Activated T-helper 2 cell treated with anti-CD3 and anti-CD28 coated beads, Interferon-gamma antibody, Interleukin-2, Interleukin-4, amounts not matched to agents 10 μg/mL and 5 μg/mL and 100 μg/mL, durations not matched to agents 14 hours and 24 hours and 36 hours (primary cell): ENCODE measurements at places on chromosomes 1 and 21.

GRCh38 chr1:227900571-227901051 lies 47.1 kb downstream of the WNT9A start:
- no peaks in the 10 kb centered on the region for H3K36me3 ChIP-seq
- DNase-seq = no peak
- H3K4me1 ChIP-seq = no peaks in the 10 kb centered on the region
- H3K27me3 ChIP-seq = no peaks in the 10 kb centered on the region

GRCh38 chr21:25722631-25723030 lies 12.1 kb downstream of the ATP5PF start:
- H3K36me3 ChIP-seq = peaks cover 60% of the 10 kb centered on the region
- H3K4me1 ChIP-seq = no peaks in the 10 kb centered on the region
- no peak overlapping the region for H3K27ac ChIP-seq
- no peaks in the 10 kb centered on the region for H3K27me3 ChIP-seq

GRCh38 chr1:183604815-183605214 lies 14.6 kb upstream of the NCF2 start:
- H3K4me1 ChIP-seq = peaks cover 17% of the 10 kb centered on the region
- no peak for DNase-seq
- no peaks in the 10 kb centered on the region for H3K36me3 ChIP-seq
- H3K27me3 ChIP-seq = no peaks in the 10 kb centered on the region
- H3K27ac ChIP-seq = no peak overlapping the region
- no peak overlapping the region for H3K4me3 ChIP-seq

DNA sequence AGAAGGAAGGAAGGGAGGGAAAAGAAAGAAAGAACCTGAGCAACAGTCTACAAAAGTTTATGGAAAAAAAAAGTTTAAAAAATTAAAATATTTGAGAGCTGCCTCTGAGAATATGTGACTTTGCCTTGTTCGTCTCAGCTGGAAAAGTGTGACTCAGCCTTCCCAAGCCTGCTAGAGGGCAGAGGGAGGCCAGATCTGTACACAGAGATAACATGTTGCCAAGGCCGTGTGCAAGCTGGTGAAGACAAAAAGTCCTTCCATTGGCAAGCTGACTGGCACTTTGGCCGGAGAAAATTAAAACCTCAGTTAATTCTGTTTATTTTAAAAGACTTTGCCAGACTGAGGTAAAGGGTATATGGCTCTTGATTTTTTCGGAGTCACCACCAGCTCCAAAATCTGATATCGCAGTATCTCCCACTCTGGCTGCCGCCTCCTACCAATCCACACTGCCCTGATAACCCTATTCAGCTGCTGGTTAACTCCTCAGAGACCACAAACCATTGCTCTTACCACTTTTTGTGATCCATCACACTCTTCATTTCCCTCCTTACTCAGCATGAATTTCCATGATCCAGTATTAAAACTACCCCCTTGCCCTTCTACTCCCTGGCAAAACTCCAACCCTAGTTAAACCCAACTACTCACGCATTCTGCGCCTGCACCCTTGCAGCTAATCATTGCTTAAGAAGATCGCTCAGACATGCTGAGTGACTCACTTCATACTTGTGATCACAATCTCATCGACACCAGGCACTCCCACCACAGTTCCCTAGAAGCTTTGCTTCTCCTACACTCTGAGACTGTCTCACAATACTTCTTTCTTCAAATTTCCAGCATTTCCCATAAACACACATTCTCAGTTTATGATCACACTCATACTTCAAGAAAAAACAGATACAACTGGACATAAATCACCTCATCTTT lies 5.7 kb upstream of the PPP1R15B start:
- H3K4me3 ChIP-seq = peak overlapping the region; percentile 55
- H3K36me3 ChIP-seq = peaks cover 3% of the 10 kb centered on the region
- peak overlapping the region; percentile 80 for H3K27ac ChIP-seq

- no peaks in the 10 kb centered on the region for H3K36me3 ChIP-seq
- H3K4me1 ChIP-seq = peaks cover 53% of the 10 kb centered on the region
- H3K27me3 ChIP-seq = no peaks in the 10 kb centered on the region
- H3K4me3 ChIP-seq = no peak overlapping the region
- no peak for DNase-seq
These were observed 49.1 kb upstream of the DMRTB1 start for GRCh38 chr1:53410100-53410541.

GRCh38 chr1:41431490-41432350 lies 52.8 kb downstream of the EDN2 start:
- no peak overlapping the region for H3K27ac ChIP-seq
- no peaks in the 10 kb centered on the region for H3K4me1 ChIP-seq
- H3K27me3 ChIP-seq = peaks cover 5% of the 10 kb centered on the region
- no peaks in the 10 kb centered on the region for H3K36me3 ChIP-seq

DNA sequence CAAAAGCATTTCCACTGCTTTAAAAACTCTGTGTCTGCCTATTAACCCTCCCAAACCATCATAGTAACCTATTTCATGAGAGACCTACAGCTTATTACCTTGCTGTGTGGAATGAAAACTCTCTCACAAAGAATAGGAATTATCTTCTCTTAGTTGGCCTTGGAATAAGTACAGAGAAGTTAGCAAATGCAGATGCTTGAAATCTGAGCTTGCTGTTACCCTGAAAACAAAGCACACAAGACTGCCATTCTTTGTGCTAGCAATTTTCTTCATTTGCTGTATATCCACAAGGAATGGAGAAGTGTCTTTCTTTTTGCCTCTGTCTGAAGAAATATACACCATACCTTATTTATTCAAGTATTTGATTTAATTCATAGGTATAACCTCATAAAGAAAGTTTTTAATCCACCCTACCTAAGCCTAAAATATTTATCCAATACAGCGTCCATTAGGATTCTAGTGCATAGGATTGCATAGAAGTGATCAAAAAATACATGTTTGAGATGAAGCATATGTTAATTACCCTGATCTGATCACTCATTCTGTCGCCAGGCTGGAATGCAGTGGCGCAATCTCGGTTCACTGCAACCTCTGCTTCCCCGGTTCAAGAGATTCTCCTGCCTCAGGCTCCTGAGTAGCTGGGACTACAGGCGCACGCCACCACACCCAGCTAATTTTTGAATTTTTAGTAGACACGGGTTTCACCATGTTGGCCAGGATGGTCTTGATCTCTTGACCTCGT lies 451.1 kb downstream of the LTN1 start:
- DNase-seq = no peak
- H3K27me3 ChIP-seq = no peaks in the 10 kb centered on the region
- H3K4me1 ChIP-seq = no peaks in the 10 kb centered on the region
- no peak overlapping the region for H3K4me3 ChIP-seq
- H3K36me3 ChIP-seq = no peaks in the 10 kb centered on the region
